ENCODE measurements at places on chromosomes 3 and 15.

GRCh38 chr3:87270908-87271700 lies 5.3 kb downstream of the POU1F1 start:
- peak; percentile 3 for DNase-seq

GRCh38 chr3:117619805-117620204 lies 910.2 kb downstream of the TUSC7 start:
- DNase-seq = no peak

DNA sequence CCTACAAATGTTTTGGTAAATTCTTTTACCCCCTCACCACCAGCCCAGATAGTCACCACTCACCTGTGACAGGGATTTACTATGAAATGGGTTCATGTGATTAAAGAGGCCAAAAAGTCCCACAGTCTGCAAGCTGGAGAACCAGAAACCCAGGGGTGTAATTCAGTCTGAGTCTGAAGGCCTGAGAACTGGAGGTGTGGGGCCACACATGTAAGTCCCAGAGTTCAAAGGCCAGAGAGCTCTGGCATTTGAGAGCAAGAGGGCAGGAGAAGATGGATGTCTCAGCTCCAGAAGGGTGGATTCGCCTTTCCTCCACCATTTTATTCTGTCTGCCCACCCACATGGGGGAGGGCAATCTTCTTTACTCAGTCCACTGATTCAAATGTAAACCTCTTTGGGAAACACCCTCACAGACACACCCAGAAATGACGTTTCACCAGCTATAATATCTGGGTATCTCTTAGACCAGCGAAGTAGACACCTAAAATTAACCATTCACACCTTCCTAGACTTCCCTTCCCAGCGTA lies 11.9 kb downstream of the RTP3 start:
- no peak for DNase-seq

DNA sequence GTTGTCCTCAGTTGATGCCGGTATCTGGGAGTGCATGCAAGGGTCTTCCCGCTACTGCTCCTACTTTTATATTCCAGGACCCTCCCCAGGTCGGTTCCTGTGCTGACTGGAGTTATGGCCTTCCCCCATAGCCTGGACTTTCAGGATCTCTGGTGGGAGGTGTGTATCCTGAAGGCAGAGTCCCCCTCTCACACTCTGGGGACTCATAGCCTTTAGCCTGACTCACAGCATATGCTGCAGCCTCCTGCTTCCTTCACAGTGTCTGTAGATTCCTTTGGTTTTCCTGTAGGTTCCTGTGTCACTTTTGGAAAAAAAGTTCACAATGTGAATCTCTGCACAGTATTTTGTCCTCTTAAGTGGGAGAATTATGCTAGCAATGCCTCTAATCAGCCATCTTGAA lies 180.6 kb upstream of the RBMS3 start:
- DNase-seq = no peak

DNA sequence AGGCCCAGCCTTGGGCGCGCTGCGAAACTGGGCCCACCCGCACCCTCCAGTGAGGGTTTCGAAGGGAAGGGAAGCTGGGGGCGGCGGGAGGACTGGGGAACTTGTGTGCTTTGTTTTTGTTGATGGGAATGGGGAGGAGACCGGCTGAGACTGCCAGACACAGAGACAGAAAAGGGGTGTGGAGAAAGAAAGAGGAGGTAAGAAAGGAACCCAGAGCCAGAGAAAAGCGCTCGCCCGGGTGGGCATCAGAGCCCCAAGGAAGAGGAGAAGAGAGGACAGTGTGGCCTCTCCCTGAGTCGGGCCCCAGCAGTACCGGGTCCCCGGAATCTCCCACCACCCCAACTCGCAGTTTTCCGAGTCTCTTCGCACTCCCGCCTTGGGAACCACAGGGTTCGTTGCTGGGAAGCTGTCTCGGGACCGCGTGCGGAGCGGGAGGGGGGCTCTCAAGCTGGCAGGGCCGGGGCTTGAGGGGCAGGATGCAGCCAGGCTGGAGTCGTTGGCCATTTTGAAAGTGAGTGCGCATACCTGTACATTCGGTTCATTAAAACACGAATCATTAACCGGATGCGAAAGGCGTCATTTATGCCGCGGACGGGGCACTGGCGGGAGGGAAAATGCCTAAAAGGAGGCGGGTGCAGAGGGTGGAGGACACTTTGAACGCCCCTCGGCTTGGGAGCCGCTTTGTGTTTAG lies 3.1 kb downstream of the SKOR1 start:
- DNase-seq = no peak

DNA sequence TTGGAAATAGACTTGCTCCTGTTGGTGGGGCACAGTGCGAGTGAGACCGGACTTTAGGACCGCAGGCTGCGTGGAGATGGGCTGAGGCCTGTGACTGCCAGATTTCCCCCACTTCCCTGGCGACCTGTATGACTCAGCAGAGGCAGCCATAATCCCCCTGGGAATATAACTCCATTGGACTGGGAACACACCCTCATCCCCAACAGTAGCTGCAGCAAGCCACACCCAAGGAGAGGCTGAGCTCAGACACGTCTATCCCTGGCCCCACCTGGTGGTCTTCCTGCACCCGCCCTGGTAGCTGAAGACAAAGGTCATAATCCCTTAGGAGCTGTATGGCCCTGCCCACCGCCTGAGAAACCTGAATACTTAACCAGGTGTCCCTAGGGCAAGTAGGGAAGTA lies 42.6 kb downstream of the DZIP1L start:
- DNase-seq = no peak

Measured in muscle of back (tissue), 13 donors.